ENCODE measurements at places on chromosomes 12 and 14. TPM values are rescaled to one million over a fixed set of nuclear protein-coding genes. Genes with fewer than 3 reads are reported as not detected.

GRCh38 chr12:53645165-53645564, 19.0 kb upstream of the ATF7 start:
- H3K4me3 ChIP-seq, result no peak overlapping the region
- H3K4me1 ChIP-seq, result no peaks in the 10 kb centered on the region
- no peaks in the 10 kb centered on the region for H3K36me3 ChIP-seq
- H3K27ac ChIP-seq, result no peak overlapping the region
- no peak for DNase-seq
- no peaks in the 10 kb centered on the region for H3K27me3 ChIP-seq

- no peak overlapping the region for H3K4me3 ChIP-seq
- no peak overlapping the region for H3K27ac ChIP-seq
- DNase-seq, result no peak
- H3K36me3 ChIP-seq, result no peaks in the 10 kb centered on the region
These were observed 70.1 kb downstream of the CLIP1 start for GRCh38 chr12:122352394-122352793.

- no peak overlapping the region for H3K4me3 ChIP-seq
- H3K27ac ChIP-seq, result no peak overlapping the region
- no peaks in the 10 kb centered on the region for H3K36me3 ChIP-seq
- no peaks in the 10 kb centered on the region for H3K4me1 ChIP-seq
These were observed 593.0 kb upstream of the ATP2B1 start for GRCh38 chr12:90301561-90302133.

DNA sequence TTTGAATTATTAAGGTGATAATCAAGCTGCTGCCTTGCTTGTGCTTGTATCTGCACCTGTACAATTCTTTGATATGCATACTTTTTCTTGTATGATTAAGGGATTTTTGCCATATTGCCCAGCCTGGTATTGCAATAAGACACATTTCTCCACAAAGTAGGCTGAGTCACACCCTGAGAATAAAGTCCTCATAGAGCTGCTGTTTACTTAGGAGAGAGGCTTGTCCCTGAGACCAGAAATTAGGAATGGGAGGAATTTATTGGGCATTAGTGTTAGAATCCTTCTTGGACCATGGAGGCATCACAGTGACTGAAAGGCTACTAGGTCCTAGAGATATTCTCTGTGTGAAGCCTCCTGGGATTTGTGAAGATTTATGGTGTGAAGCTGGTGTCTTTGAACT, 506.8 kb upstream of the FBXO33 start:
- H3K27me3 ChIP-seq, result no peaks in the 10 kb centered on the region
- H3K36me3 ChIP-seq, result no peaks in the 10 kb centered on the region
- H3K4me1 ChIP-seq, result no peaks in the 10 kb centered on the region
- H3K27ac ChIP-seq, result no peak overlapping the region

- H3K27me3 ChIP-seq, result no peaks in the 10 kb centered on the region
- no peaks in the 10 kb centered on the region for H3K36me3 ChIP-seq
- H3K4me3 ChIP-seq, result no peak overlapping the region
- no peak for DNase-seq
- H3K27ac ChIP-seq, result no peak overlapping the region
These were observed 10.7 kb downstream of the BICD1 start for GRCh38 chr12:32117316-32117715.

DNA sequence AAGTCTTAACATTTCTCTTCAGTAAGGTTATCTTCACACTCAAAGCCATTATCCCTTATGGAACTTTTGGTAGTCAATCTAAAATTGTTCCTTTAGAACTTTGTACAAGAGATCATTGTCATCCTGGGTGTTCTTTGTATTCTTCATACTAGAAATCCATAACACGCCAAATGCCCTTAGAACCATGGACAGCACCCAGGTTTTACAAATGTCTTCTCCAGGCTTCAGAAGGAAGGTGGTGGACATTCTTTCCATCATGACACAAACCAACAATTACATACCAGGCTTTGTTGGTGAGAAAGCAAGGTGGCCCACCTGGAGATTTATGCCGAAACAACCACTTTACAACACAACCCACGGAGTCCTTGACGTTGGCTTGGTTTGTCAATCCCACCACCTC, 365.6 kb upstream of the TBX3 start:
- H3K4me3 ChIP-seq, result no peak overlapping the region
- no peak for DNase-seq

DNA sequence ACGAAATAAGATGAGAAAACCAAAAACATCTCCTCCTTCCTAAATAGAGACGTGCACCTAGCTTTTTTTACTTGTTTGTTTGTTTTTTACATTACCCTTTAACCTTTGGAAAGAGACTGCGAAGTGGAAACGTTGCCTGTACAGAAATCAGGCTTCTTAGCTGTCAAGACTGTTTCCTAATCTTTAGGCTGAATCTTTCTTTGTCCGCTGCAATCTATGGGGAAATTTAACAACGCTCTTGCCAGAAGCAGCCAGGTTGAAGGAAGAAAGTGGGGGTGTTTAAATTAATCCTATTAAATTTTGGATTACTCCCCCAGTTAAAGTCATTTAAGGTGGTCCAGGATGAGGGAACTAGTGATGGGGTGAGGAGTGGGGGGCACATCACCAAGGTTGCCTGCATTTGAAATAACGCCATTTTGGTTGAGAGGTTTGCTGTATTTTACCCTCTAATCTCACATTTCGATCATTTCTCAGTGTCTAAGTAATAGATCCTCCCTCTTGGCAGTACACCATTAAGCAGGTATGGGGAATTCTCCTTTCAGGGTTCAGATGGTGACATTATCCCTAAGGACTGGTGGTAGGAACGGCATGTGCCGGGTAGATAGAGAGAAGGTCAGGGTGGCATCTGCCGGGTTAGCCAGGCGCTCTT, 2.6 kb downstream of the FLRT2 start:
- peak overlapping the region; percentile 64 for H3K27ac ChIP-seq
- no peaks in the 10 kb centered on the region for H3K36me3 ChIP-seq
- H3K4me1 ChIP-seq, result peaks cover 3% of the 10 kb centered on the region
- H3K4me3 ChIP-seq, result peak overlapping the region; percentile 72

DNA sequence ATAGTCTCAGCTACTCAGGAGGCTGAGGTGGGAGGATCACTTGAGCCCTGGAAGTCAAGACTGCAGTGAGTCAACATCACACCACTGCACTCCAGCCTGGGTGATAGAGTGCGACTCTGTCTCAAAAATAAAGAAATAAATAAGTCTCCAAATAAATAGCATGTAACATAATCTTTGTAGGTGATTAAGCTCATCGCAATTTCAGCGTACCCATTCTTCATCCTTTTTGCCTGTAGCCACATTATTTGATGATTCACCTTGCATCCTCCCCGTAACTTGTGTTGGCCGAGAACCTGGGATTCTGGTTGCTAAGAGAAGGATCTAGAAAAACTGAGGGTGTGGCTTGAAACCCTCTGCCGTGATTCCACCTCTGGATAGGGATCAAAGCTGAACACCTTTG, 115.1 kb downstream of the GALC start:
- H3K4me1 ChIP-seq, result no peaks in the 10 kb centered on the region
- H3K27me3 ChIP-seq, result no peaks in the 10 kb centered on the region
- H3K27ac ChIP-seq, result no peak overlapping the region
- DNase-seq, result no peak

DNA sequence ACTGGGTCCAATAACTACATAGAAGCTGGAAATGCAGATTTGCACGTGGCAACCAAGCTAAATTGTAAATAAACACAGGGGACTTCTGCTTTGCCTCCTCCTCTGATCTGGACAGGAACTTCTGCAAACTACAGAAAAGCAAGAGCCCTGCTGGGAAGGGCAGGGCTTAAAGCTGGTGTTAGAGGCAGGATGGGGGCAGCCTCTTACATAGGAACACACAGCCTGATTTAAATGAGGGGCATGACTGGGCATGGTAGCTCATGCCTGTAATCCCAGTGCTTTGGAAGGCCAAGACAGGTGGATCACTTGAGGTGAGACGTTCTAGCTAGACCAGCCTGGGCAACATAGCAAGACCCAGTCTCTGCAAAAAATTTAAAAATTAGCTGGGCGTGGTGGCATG, 46.7 kb downstream of the ERH start:
- H3K27me3 ChIP-seq, result no peaks in the 10 kb centered on the region
- no peaks in the 10 kb centered on the region for H3K4me1 ChIP-seq
- no peaks in the 10 kb centered on the region for H3K36me3 ChIP-seq
- no peak overlapping the region for H3K4me3 ChIP-seq

- H3K4me3 ChIP-seq, result no peak overlapping the region
- DNase-seq, result no peak
- H3K4me1 ChIP-seq, result no peaks in the 10 kb centered on the region
These were observed 82.2 kb downstream of the PTPRO start for GRCh38 chr12:15404485-15404884.

DNA sequence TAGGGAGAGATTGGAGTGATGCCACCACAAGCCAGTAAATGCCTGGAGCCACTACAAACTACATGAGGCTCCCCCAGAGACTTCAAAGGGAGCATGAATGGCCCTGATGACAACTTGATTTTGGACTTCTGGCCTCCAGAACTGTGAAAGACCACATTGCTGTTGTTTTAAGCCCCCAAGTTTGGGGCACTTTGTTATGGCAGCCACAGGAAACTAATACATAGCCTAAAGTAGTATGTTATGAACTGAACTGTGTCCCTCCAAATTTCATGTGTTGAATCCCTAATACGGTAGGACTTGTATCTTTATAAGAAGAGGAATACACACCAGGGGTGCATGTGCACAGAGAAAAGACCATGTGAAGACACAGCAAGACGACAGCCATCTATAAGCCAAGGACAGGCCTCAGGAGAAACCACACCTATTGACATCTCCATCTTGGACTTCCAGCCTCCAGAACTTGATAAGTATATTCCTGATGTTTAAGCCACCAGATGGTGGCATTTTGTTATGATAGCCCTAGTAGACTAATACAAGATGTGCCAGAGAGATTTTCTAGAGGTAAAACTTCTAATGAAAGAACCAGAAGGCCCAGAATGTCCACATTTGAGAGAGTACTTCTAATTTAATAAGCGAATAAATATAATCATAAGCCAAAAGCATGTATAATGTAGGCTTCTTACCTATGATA, 127.1 kb upstream of the BMP4 start:
- no peak overlapping the region for H3K27ac ChIP-seq
- no peaks in the 10 kb centered on the region for H3K27me3 ChIP-seq

DNA sequence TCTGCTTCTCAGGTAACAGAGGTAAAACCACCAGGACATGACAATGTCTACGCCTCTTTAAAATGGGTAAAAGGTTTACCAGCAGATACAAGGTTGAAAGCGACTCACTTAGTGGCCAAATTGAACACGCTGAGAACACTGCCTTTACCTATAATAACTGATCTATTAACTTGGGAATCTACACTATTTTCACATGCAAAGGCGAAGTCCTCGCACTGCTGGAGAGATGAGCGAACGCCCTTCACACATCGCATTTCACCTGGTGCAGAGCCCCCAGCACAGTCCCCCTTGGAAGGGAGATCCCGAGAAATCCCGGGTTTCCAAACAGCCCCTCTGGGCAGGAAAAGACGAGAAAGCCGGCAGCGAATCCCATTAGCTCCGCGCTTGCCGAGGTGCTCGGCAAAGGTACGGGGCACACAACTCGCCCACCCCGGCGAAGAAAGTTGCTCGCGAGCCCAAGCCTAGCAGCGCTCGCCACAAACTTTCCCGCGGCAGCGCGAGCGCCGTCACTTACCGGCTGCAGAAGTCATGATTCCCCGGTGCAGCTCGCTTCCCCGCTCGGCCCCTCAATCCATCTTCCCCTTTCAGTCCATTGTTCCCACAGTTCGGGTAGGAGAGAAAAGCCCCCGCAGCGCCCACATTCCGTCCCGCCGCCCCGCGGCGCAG, 423 bp downstream of the FGD6 start:
- peaks cover 20% of the 10 kb centered on the region for H3K4me1 ChIP-seq
- no peaks in the 10 kb centered on the region for H3K36me3 ChIP-seq
- H3K4me3 ChIP-seq, result peak overlapping the region; percentile 84
- peak overlapping the region; percentile 93 for H3K27ac ChIP-seq

DNA sequence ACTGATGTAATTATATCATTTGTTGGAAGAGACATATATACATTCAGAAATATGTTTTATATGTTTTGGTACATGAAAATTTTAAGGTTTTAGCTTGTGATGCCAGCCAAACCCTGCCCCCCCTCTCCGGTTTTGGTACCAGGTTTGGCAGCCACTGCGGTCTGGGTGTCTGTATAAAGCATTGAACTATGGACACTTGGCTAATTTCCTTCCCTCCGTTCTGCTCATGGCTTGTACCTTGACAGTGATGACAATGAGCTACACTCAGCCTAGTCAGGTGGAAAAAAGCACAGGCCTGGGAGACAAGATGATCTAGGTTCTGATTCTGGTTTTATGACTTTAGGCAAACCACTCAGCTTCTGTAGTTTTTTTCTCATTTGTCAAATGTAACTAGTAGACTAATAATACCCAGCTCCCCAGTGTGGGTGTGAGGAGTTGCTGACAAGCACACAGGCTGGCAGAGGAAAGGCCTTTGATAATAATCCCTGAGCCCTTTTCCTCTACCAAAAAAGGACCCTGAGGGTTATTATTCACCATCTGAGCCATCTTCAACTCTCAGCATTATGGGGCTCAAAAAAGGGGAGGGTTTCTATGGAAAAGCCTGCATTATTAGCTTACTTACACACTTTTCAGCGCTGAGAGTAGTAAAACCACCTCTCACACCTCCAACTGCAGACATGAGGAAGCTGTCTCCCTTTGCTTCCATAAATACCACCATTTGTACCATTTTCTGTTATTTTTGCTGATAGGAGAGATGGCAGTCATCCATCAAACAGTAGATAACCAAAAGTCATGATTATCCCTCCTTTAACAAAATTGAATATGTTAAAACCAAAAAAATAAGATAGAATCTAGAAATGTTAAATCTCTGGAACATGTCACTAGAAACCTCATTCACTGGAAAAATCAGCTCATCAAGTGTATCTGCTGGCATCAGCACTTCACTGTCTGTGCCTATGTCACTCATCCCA, 76.3 kb upstream of the PSMC1 start:
- no peak overlapping the region for H3K4me3 ChIP-seq
- no peak overlapping the region for H3K27ac ChIP-seq
- no peaks in the 10 kb centered on the region for H3K27me3 ChIP-seq
- no peak for DNase-seq
- H3K4me1 ChIP-seq, result peaks cover 10% of the 10 kb centered on the region
- no peaks in the 10 kb centered on the region for H3K36me3 ChIP-seq

- no peak for DNase-seq
- H3K4me3 ChIP-seq, result no peak overlapping the region
- H3K27ac ChIP-seq, result no peak overlapping the region
- no peaks in the 10 kb centered on the region for H3K27me3 ChIP-seq
- H3K36me3 ChIP-seq, result no peaks in the 10 kb centered on the region
These were observed 114.0 kb upstream of the PRB2 start for GRCh38 chr12:11509326-11509725.

The CKAP4 gene
- 26.8 TPM for total RNA-seq

The CISTR gene
- not detected for total RNA-seq

The RNU6-8 gene
- not detected for total RNA-seq

The SERPINA12 gene
- 0.47 TPM for total RNA-seq

The IL26 gene
- total RNA-seq, result not detected

The LRRC9 gene
- 11.0 TPM for total RNA-seq

The TAS2R46 gene
- total RNA-seq, result 3.2 TPM

The LALBA gene
- 5.2 TPM for total RNA-seq

The OR4E2 gene
- 0.19 TPM for total RNA-seq

All from testis (tissue), 5 donors.